Esophagus (tissue), 2 donors: ENCODE measurements at places on chromosomes 12 and 14. TPM values are rescaled to one million over a fixed set of nuclear protein-coding genes. Genes with fewer than 3 reads are reported as not detected.

The NGDN gene
- polyA plus RNA-seq, result 38.3 TPM

The COL2A1 gene
- polyA plus RNA-seq, result not detected

The IL22 gene
- not detected for polyA plus RNA-seq

The DNAI7 gene
- polyA plus RNA-seq, result 0.18 TPM

The KRT3 gene
- polyA plus RNA-seq, result 2.4 TPM

The GNB3 gene
- 1.1 TPM for polyA plus RNA-seq

The GLIPR1L2 gene
- polyA plus RNA-seq, result 0.22 TPM
